Activated CD4-positive, CD25-positive, alpha-beta regulatory T cell (primary cell): ENCODE measurements at places on chromosomes 5 and 9.

- no peak for DNase-seq
Observed at GRCh38 chr5:14702238-14702839, 37.8 kb downstream of the OTULIN start.

DNA sequence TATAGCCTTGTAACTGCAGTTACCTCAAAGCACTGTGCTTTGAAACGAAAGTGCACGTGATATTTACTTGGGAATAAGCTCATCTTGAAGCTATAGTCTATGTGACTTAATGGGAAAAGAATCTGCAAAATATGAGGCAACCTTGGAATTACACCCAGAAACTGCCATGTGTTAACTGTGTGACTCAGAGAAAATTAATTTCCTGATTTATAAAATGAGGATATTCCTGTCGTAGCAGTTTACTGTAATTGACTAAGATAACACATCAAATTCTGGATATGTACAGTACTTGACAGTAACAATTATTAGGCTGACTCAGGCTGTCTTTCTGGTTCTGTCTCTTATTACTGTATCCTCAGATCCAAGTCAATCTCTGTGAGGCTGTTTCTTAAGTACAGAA is 1079.9 kb upstream of the ACO1 start:
- DNase-seq = no peak

- no peak for DNase-seq
Observed at GRCh38 chr5:2193142-2193541, 310.4 kb upstream of the IRX4 start.

GRCh38 chr5:132674671-132675506 is 1.1 kb downstream of the IL4 start:
- DNase-seq = no peak

DNA sequence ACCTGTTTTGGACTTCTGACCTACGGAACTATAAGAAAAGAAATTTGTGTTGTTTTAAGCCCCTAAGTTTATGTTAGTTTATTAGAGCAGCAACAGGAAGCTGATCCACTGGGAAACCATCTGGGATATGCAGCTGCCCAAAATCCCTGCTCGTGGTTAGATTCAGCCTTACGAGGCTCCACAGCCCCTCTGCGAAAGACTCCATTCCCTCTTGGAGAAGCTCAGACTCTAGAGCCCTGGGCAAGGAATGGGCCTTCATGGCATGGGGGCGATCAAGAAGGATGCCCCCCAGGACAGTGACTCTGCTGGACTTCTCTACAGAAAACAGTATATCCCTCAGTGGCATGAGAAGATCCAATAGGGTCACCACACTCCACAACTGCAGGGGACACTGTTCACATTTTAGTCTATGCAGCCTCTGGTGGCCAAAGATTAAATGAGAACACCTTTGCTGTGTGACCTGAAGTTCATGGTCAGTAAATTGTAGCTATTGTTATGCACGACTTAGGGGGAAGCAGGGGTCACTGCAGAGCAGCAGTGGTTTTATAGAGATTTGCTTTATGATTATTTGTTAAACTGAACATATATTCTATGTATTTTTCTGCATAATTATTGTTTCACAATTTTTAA is 21.1 kb downstream of the IRF1 start:
- no peak for DNase-seq

GRCh38 chr5:60521376-60522291 is 178.3 kb downstream of the DEPDC1B start:
- DNase-seq = no peak

DNA sequence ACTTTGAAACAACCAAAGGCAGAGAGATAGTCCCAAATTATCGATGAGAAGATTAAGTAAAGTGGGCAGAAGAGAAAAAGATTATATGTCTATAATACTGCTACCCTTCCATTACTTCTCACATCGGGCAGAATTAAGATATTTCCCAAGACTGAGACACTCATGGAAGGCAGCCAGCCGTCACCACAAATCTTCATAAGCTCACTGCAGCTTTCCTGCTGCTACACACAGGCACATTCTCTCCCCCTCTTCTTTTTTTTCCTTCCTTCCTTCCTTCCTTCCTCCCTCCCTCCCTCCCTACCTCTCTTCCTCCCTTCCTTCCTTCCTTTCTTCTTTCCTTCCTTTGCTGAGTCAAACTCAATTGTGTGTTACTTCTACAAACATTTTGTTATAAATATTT is 58.7 kb upstream of the SPATA31C2 start:
- no peak for DNase-seq

DNA sequence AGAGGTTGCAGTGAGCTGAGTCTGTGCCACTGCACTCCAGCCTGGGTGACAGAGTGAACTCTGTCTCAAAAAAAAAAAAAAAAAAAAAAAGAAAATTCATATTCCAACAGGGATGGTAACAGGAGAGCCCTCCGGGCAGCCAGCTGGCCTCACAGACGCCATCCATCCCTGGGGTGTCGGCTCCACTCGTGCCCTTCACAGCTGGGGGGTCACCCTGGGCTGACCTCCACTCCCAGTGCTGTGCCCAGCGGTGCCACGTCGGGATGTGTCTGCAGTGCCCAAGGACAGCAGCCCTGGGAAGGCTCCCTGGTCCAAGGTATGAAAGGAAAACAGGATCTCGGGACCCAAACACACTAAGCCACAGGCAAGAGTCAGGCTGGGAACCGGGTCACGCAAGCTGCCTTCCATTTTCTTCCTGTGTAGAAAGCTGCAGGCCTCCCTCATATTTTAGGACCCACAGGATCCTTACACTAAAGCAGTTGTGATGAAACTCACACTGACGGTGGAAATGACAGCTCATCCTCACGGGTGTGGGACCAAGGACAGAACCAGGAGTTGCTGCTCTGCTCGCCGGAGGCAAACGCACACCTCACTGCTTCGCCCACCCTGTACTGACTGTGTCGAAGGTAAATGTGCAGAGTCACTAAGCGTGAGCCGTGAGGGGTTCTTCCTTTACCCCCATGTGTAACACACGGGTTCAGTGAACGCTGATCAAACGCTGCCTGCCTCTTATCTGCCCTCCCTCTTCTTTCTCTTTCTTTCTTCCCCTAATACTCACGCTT is 5.3 kb downstream of the SLC12A7 start:
- DNase-seq = no peak

- no peak for DNase-seq
Observed at GRCh38 chr5:62167561-62168057, 138.4 kb upstream of the KIF2A start.

GRCh38 chr9:19485193-19485592 is 76.4 kb downstream of the ACER2 start:
- DNase-seq = no peak

GRCh38 chr9:115167175-115167574 is 49.2 kb upstream of the TNC start:
- no peak for DNase-seq

- no peak for DNase-seq
Observed at GRCh38 chr9:29209748-29210291, 1636.5 kb upstream of the C9orf72 start.

- no peak for DNase-seq
Observed at GRCh38 chr5:9233712-9234111, 312.2 kb downstream of the SEMA5A start.

DNA sequence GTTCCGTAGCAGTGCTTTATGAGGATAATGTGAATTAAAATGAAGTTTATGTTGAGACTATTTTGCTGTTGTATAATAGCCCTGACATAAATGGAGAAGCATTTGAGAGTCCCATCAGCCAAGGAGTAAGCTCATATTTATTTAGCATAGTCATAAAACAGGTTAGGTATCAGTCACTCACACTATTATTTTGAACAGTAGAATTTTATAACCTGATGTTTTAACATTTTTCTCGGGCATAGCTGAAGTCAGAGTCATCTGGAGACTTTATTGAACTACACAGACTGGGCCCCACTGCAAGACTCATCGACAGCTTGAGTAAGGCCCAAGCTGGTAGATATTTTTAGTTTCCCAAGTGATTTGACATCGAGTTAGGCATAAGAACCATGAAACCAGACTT is 620.3 kb upstream of the WWC1 start:
- no peak for DNase-seq

- no peak for DNase-seq
Observed at GRCh38 chr5:174617910-174618309, 106.5 kb upstream of the MSX2 start.

DNA sequence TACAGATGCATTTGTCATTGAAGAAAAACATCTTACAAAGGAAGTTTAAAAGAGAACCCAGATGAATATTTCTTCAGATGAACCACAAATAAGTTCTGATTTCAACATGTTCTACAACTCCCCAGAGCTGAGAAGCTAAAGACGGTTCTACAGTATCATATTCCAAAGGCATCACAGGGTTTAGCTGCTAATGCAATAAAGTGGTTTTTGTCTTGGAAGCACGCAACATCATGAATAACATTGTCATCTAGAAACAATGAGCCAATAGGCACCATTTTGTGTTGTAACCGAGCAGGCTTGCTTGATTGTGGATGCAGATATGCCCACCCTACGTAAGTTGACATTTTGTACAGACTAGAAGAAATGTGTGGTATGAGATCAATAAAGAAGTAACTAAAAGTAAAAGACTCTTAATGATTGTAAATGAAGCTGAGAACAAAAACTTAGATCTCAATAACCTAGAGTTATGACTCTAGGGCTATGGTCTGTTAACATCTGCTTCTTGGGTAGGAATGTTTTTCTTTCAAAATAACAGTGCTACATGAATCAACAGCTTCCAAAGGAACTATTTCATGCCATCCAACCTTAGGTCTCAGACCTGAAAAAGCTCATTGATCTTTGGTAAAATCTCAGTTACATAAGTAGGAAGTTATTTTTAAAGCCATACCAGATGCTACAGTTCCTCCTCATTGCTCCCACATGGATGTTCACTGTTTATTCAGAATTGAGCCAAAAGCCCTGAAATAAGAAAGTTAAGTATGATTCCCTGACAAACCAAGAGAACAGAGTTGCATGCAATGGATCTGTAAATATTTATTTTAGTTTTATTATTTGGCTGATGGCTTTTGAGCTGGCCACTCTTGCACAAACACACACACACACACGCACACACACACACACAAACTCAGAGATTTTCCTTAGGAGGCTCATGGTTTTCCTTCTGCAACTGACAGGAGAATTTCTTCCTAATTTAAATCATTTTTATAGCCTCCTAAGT is 118.7 kb upstream of the SLCO6A1 start:
- DNase-seq = no peak

DNA sequence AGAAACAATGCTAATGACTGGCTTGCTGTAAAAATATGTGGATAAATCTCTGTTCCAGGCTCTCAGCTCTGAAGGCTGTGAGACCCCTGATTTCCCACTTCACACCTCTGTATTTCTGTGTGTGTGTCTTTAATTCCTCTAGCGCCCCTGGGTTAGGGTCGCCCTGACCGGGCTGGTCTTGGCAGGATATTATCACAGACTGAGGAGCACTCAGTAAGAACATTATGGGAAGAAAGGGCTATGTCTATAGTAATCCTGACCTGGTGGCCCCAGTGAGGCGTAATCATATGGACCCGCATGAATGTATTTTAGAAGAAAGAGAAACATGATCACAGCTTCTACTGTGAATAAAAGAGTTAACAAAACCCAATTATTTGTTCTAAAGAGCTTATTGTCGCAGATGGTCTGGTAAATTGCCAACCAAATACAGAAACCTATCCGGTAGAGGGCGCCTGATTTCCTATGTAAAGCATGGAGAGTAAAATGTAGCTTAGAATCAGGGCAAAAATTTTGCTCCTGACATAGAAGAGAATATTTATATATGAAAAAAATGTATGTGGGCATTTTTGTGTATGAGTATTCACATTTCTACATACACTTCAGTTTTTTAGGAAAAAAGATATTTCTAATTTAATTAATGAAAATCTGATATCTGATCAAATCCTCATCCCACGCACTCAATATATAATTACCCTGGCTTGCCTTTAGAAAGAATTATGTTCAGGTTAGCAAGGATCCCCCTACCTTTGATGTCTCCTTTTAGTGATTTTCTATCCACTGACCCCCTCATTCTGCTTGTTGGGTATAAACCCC is 5.8 kb upstream of the IFNA1 start:
- no peak for DNase-seq

DNA sequence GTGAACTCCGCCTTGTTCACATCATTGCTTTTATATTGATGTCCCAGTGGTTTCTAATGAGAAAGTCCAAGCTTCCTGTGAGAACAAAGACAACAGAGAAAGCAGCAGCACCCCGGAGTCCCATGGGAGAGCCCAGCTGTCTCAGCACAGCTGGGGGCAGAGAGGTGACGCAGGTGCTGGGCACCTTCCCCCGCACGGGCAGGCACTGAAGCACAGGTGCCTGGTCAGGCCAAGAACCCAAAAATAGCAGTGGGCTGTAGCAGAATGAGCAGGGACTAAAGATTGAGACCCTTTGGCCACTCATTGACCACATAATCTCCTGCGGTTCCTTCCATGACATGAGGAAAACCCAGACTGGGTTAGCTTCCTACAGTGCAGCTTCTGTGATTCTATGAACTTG is 18.8 kb downstream of the SRD5A1 start:
- DNase-seq = no peak

- DNase-seq = no peak
Observed at GRCh38 chr9:12680341-12680740, 12.8 kb upstream of the TYRP1 start.

GRCh38 chr5:94329115-94329514 is 289.3 kb downstream of the KIAA0825 start:
- DNase-seq = no peak

GRCh38 chr9:4680173-4680525 is 780 bp downstream of the CDC37L1 start:
- DNase-seq = no peak

DNA sequence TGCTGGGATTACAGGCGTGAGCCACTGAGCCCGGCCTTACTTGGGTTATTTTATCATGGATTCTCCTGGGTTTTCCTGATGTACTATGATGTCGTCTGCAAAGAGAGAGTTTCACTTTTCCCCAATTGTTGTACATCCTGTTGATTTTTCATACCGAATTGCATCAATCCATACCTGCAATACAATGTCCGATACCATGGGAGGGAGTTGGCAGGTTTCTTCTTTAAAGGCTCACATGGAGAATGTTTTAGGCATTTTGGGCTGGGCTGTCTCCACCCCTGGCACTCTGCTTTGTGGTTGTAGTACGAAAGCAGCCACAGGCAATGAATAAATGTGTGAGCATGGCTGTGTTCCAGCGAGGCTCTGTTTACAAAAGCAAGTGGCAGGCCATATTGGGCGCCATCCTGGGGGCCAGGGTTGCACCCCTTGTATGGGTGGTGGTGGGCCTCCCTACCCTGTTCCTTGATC is 35.1 kb upstream of the EXOC3 start:
- no peak for DNase-seq

DNA sequence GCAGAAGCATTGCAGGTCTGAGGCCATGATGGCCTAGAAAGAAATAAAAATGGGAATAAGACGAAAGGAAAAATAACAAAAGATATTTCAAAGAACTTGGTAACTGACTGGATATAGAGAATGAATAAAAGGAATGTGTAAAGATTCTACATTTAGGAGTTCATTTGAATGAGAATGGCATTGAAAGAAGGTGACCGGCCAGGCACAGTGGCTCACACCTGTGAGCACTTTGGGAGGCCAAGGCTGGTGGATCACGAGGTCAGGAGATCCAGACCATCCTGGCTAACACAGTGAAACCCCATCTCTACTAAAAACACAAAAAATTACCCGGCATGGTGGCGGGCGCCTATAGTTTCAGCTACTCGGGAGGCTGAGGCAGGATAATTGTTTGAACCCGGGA is 8.6 kb downstream of the ZBTB26 start:
- no peak for DNase-seq
